HS-27A (cell line): ENCODE measurements at places on chromosomes 1 and 21.

GRCh38 chr1:177981200-177981599 is 11.3 kb upstream of the SEC16B start:
- DNase-seq = no peak

- DNase-seq = no peak
These were observed 38.1 kb upstream of the SCYL3 start for GRCh38 chr1:169931795-169932231.

DNA sequence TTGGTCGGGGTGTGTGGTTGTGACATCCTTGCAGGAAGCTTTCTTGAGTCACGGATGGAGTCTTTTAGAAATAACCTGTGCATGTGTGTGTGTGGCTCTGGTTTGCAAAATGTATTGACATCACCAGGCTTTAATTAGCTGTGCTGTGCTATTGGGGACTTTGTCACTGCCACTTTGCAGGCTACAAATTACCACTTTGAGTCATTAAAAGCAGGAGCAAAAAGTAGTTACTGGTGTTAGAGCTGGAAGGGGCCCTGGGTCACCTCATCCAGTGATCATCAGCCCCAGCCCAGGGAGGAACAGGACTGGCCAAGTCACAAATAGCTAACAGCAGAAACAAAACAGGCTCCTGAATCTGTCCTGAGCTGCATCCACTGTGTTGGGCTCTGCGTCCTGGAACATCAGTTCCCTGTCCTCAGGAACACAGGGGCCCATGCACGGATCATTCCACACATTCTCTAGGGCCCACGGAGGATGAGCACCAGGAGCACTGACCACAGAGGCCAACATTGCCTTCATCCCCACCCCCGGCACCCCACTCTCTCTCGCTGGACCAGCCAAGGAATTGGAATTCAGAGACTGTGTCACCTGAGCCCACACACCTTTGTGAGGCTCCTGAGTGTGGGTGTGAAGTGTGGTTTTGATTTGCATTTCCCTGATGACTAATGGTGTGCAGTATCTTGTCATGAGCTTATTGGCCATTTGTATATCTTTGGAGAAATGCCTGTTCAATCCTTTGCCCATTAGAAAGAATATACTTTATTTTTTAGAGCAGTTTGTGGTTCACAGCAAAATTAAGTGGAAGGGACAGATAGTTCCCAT is 280.1 kb upstream of the C1orf174 start:
- no peak for DNase-seq

GRCh38 chr21:28252928-28253327 is 739.7 kb downstream of the LTN1 start:
- DNase-seq = no peak

GRCh38 chr1:234848972-234849649 is 239.1 kb upstream of the IRF2BP2 start:
- no peak for DNase-seq

DNA sequence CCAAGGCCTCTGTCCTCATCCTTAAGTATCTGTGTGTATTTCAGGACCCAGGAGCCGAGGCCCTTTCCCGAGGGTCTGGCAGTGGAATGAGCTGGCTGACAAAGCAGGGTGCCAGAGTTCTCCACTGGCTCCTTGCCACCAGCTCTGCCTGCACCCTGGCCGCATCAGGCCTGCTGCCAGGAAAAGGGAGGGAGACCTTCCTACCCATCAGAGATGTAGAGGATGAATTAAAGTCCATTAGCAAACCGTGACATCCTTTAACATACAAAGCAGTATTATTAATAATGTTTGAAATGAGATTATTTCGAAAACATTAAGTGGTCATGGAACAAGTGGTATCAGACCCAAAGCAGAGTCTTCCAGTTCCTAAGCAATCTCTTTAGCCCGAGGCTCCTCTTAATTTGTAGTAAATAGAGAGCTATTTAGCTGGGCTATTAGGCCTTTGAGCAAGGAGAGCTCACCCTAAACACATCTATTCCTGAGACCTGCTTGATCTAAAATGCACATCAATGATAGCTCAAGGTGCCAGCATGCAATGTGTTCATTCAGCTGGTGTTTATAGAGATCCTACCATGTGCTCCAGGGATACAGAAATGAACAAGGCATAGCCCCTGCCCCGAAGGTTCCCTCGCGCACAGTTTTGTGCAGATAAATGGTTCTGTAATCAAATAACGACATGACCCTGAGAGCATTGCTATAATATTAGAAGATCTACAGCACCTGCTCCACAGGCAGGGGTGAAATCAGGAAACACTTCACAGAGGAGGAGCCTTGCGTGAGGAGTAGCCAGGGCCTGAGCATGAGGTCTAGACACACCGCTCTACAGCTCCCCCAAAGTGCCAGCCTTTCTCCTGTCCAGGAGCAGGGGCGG is 44.0 kb downstream of the FAM163A start:
- no peak for DNase-seq

GRCh38 chr1:154443274-154444013 is 38.3 kb downstream of the IL6R start:
- no peak for DNase-seq

DNA sequence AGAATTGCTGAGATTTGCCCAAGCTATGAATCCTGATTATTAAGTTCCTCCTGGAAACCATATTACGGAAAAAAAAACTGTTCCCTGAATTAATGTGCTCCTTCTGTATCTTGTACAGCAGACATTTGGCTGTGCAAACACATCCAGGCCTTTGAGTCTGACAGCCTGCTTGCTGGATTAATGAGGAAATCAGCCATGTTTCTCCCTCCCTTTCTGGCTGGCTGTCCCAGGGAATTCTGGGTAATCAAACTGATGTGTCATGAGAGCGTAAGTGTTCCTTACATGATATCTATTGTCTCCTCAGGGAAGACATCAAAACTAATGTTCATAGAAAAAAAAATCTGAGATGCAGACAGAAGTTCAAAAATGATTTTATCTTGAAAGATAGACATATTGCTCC is 18.8 kb downstream of the PGBD5 start:
- DNase-seq = no peak

DNA sequence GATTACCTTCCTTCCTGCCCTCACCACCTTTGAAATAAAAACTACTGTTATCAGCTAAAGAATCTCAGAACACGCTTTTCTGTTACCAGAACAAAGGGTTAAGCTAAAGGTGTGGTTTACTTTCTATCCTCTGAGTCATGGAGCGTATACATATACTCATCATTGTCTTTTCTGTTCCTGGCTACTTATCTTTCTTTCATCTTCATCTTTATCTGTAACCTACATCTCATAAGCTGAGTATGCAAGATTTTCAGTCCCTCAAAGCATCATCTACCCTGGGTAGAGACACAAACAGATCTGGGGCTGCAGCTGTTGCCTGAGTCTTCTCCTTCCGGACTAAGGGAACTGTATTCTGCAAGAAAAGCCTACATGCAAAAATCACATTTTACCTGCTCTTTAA is 75.6 kb downstream of the LMO4 start:
- no peak for DNase-seq

DNA sequence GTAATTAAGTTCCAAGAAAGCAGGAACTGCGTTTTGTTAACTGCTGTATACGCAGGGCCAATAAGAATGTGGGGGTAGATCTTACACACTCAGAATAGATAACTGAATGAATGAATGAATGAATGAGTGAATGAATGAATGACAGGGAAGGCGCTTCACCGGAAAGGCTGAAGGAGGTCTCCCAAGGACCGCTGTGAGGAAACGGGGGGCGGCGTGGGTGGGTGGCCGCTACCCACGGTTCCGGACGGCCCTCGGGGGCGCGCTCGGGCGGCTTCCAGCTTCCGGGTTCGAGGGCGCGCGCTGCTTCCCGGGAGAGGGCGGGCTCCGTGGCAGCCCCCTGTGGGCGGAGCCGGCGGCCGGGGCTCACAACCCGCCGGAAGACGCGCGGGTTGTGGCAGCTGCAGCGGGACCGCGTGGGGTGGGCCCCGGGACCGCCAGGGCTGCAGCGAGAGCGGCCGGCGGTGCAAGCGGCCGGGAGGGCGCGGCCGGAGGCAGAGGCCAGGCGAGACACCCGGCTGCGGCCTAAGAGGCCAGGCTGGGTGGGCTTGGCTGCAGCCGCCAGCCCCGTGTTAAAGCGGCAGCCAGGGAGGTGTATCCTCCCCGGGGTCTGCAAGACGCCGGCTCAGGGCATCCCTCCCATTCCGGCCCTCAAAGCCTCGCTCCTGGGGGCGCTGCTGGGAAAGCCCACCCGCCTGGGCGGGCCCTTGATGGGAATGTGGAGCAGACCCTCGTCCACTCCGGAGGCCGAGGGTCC is at the start of gene ZFP69:
Gene ZFP69, plus strand, starts transcription at position 367 of the 754 bp plus-strand sequence. CDS start 2,072 bp downstream, outside the sequence.
- no peak for DNase-seq

GRCh38 chr1:157841708-157842107 is at the start of gene CD5L:
Gene CD5L (minus strand): TSS chr1:157841808. CDS start chr1:157841701, 107 bp downstream.
- DNase-seq = no peak

- no peak for DNase-seq
These were observed 395.2 kb upstream of the LYPLAL1 start for GRCh38 chr1:218778257-218779126.

DNA sequence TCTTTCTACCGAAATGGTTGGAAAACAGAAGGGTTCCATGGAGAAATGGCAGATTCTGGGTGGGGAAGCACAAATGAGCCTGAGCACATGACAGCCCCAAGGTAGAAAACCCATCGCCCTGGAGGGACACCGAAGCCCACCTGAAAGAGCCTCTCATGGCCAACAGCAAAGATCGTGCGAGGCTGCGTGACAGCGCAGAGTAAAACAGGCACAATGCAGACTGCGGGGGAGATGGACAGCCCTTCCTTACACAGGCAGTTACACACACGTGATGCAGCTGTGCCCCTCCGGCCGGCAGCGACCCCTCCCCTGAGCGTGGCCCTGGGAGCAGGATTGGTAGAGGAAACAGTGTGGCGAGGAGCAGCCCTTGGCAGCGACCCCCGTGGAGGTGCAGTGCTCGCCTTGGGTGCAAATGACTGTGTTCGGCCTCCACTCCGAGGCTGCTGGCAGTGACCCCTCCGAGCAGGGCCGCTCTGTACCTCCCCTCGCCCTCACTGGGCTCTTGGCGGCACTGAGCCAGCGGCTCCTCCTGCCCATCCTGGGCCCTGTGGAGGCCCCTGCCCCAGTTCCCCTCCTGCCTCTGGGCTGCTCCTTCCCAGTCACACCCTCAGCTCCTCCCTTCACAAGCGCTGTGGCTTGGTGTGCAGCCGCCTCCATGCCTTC is 120.9 kb upstream of the COL6A1 start:
- DNase-seq = no peak

DNA sequence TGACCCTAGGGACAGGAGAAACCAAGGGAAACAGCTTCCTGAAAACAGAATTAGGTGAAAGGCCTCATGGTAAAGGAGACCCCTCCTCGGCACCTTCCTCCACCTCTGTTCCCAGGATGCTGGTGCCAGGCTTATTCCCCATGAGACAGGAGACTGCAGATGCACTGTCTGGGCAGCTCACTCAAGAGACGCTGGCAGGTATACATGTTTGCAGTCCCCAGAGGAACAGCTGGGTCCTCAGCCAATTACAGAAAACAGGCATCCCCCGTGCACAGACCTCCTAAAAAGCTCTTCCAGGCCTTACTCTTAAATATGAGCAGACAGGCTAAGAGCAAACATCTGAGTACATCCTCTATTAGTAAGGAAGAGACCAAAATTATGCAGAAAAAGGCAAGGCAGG is 6.5 kb downstream of the CCSAP start:
- DNase-seq = no peak

DNA sequence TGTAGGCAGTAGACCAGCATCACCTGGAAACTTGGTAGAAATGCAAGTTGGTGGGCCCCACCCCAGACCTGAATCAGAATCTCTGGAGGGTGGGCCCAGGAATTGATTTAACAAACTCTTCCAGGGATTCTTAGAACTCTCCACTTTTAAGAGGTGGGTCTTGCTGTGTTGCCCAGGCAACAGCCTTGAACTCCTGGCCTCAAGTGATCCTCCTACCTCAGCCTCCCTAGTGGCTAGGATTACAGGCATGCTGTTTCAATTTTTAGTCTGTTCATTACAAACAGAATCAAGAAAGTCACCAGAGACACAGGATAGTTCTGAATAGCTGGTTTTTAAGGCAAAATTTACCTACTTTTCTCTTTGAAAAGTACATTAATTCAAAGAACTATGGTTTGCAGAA is 31.2 kb downstream of the NCF2 start:
- no peak for DNase-seq

DNA sequence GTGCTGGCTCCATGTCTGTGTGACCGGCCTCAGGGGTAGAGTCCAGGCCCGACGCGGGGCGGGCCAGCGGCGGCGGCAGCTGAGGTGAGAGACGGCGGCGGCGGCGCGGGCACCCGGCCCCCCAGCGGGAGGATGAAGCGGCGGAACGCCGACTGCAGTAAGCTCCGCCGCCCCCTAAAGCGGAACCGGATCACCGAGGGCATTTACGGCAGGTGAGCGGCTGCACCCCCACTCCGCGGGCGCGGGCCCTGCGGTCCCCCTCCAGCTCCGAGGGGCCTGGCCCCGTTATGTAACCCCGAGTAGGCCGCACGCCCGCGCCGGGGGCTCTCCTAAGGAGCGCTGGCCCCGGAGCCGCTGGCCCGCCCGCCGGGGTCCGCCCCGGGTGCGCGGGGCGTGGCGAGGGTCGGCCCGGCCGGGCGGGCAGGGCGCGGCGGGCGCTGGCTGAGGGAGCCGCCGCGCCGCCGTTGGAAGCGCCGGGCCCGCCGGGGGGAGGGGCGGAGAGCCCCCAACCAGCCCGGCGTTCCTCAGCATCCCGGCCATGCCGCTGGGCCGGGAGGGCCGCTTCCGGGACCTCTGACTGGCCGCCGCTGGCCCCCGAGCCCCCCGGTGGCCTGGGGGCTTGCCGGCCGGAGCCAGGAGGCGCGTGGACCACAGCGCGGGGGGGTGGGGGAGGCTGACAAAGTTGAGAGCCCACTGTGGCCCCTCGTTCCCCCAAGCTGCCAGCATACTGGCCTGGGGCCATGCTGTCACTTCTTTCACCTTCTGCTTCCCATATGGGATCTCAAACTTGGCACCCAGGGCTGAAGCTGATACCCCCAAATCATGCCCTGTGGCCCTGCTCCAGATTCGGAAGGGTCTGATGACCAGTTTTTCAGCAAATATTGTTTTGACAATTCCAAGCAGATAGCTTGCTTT is 527 bp downstream of the MACO1 start:
- no peak for DNase-seq

DNA sequence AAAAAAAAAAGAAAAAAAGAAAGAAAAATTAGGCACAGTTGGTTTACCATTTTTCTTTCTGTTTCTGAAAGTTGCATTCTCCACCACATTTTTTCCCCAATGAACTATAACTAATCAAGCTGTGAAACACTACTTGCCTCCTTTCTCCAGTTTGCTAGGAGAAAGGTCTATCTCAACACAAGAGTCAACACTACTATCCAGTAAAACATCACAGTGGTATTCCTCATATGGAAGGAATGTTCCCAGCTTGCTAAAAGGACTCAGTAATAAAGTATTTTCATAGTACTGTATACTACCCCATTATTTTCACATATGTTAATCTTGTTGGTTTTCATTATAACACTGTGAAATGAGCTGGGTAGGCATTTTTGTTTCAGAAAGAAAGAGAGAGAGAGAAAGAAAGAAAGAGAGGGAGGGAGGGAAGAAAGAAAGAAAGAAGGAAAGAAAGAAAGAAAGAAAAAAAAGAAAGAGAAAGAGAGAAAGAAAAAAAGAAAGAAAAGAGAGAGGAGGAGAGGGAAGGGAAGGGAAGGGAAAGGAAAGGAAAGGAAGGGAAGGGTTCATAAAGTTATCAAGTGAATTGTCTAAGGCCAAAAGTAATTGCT is 7.9 kb downstream of the PTGER3 start:
- no peak for DNase-seq
